ENCODE measurements at places on chromosomes 3 and 15.

- no peak for DNase-seq
Measured at GRCh38 chr3:106485217-106485616, 616.4 kb upstream of the CBLB start.

DNA sequence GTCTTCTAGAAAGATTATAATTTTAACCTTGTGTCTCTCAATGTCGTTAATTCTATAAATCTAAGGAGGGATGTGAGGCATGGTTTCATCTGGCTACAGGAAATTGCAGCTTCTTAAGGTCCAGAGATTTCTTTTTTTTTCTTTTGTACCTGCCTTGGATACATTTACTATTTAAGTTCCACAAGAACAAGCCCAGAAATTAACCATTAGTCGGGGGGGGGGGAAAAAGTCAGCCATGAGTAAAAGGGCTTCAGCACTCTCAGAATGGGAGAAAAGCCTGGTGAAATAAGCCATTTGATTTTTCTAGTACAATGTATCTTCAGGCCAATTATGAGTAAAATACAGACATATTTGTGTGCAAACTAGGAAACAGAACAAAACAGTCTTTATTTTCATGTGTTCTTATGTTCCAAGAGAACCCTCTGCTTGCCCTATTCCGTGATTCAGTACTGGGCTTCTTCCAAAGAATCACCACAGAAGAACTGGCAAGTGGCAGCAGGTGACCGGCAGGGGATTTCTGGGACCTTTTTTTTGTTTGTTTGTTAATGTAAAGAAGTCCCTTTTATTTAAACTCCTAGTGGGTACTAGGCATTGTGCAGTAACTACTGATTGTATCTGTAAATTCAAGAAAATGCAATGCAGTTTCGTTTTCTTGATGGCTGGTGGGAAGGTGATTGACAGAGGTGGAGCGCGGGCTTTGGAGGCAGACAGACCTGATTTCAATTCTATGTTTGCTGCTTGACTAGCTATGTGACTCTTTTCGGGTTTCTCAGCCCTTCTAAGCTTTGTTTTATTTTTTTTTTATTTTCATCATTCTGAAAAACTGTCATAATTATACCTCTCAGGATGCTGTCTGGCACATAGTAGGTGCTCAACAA, 82.5 kb downstream of the PEX5L start:
- DNase-seq = no peak

DNA sequence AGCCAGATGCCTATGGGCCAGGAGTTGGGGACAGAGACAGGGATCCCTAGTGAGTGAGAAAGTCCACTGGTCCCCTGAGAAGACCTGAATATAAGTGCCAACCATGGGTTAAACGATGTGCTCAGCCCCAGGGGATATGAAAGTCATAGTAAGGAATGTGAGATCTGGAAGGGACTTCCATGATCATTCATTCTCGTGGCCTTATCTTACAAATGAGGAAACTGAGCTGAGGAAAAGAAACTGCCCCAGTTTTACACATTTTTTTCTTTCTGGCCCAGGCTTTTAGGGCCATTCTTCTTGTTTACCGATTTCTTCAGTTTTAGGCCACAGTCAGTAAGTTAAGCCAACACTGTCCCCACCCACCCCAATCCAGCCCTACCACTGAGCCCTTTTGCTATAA, 11.1 kb downstream of the CD80 start:
- DNase-seq = no peak

DNA sequence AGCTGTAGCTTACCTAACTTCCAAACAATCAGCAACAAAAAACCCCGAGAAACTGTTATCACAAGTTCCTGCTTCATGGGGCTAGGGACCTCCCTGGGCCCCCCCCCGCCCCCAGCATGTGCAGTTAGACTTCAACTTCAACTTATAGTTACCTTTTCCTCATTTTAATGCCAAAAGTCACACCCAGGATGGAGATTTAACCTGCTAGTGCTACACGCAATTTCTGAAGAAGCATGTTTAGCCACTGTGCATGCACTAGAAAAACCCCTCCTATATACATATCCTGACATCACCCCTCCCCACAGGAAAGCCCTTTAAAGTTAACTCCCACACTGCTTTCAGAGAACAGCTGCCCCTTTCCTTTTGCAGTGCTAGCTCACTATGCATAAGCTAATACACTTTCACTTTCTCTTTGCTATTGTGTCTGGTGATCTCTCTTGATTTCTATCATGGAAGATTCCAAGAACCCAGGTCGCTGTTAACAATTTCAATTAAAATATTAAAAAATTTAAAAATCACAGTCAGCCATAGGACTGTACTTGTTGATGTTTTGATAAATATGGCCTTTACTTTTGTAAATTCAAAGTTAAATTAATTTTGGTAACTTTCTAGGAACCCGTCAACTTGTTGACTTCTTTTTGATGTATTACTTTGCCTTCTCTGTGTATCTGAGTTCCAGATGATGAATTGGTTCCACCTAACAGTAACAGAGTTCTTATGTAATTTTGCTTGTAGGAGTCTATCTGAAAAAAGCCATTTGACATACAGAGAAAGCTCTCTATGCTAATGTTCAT, 75.2 kb upstream of the ACAD9 start:
- peak; percentile 94 for DNase-seq

- no peak for DNase-seq
Measured at GRCh38 chr3:14119651-14120050, 5.0 kb downstream of the CHCHD4 start.

DNA sequence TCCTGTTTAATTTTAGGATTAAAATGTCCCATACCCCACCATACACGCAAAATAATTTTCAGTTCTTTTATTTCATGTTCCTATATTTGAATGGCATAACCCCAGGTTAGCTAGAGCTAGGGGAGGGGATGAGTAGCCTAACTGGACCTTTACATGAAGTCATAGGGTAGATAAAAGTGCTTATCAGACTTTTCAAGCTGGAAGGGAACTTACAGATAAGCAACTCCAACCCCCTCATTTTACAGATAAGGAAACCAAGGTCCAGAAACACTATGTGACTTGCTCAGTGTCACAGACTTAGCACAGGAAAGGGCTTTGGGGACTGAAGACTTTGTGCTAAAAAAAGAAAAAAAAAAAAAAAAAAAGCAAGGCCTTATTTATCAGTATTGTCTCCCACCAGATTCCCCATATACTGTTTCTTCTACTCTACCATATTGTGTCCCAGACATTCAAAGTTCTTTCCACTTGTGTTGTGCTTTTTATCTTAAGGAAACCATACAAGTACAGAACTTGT, 10.6 kb upstream of the TNIK start:
- peak; percentile 45 for DNase-seq

GRCh38 chr3:112508860-112509259, 9.6 kb upstream of the BTLA start:
- DNase-seq = no peak
